Forelimb muscle (tissue), 1 donor: ENCODE measurements at places on chromosomes 13 and 19. TPM values are rescaled to one million over a fixed set of nuclear protein-coding genes. Genes with fewer than 3 reads are reported as not detected.
A peak's percentile ranks its signal among the peaks of the same experiment; 100 is the strongest.

The KISS1R gene
- polyA plus RNA-seq: not detected

The DHDH gene
- polyA plus RNA-seq: 0.54 TPM

DNA sequence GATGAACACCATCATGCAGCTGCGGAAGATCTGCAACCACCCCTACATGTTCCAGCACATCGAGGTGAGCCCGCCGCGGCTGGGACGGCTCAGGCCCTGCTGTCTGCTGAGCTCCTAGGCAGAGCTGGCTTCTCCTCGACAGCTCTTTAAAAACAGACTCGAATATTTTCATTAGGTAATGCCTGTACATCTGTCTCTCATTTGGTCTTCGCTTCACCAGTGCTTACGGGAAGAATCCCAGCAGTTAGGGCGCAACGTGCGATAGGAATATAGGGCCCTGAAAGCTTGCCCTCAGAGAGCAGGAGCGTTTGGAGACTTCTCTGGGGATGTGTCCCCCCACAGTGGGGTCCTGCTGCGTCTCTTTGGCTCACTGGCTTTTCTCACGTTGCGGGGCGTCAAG, 63.8 kb upstream of the LDLR start:
- peak; percentile 51 for DNase-seq

DNA sequence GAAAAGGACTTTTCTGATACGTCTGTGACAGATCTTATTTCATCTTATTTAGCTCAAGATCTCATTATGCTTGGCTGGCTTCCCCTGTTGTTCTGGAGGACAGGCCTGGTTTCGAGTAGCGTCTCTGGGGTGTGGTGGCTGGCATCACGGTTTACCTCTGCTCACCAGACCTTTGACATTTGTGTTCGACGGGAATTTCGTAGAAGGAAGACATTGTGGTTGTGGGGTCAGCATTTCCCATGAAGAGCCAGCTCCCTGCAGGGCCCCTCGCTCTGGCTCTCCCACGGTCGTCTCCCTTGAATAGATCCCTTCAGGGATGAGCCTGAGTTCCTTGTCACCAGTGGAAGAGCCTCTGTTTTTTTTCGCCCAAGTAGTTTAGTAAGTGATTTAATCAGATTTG, 78.6 kb upstream of the TEX29 start:
- no peak for DNase-seq

DNA sequence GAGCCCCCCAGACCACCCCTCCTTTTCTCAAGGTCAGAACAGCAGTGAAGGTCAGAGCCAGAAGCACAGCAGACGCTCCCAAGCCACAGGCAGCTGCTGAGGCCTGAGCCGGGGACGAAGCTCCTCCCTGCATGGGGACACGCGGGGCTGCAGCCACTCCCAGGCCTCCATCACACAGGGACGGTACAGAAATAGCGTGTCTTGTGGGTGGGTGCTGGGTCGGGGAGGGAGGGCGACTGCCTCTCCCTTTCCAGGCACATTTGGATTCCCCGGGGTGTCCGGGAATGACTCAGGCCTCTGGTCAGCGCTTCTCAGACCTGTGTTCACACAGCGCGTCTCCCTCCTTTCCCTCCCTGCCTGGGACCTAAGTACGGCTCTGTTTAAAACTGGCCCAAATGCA, 33.2 kb downstream of the RASA3 start:
- no peak for DNase-seq

DNA sequence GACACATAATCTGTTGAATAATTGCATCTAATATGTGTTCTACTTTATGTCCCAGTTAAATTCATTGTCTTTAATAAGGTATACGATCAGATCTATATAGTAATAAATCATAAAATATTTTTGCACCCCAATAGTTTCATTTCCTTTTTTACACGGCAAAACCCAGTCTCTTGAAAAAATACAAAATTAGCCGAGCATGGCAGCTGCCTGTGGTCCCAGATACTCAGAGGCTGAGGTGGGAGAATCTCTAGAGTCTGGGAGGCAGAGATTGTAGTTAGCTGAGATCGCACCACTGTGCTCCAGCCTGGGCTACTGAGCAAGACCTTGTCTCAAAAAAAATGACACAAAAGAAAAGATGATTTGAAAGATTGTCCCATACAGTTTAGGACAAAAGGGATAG, 52.3 kb upstream of the PARP4 start:
- no peak for DNase-seq

GRCh38 chr13:113203507-113204377, 4.7 kb downstream of the PCID2 start:
- DNase-seq: no peak

DNA sequence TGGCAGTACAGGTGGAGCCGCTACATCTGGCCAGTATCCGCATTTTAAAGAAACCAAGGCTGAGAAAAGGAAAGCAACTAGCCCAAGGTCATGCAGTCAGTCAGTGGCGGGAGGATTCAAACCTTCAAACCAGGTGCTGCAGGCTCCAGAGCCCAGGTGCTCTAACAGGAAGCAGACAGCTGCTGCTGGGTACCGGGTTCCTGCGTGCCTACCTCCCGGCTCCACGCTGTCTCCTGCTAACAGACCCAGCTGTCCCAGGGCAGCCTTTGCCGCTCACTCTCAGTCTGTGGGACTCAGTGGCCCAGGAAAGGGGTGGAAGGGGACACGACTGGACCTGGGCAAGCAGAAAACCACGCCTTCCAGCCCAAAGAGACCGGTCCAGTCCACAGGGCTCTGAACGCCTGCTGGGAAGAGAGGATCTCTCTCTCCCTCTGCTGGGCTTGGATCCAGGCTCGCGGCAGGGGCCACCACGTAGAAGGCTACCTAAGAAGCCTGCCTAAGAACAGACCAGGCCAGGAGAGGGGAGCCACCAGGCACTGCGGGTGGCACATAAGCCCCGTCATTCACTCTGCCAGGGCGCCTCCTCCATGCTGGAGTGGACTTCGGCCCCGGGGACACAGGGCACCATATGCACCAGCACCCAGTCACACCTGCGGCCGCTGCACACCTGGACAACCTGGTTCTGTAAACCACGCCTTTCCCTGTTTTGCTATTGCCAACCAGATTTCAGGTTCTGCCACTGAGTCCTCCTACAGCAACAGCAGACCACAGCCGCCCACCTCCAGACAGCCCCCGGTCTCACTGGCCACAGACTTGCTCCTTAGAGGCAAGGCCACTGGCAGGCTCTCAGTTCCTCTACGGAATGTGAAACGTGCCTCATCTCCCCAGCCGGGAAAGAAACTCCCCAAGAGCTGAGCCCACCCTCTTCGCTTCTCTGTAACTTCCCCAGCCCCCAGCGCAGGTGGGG, 4.6 kb downstream of the DAPK3 start:
- DNase-seq: no peak

GRCh38 chr13:21465710-21466160, 6.6 kb upstream of the ZDHHC20 start:
- no peak for DNase-seq

DNA sequence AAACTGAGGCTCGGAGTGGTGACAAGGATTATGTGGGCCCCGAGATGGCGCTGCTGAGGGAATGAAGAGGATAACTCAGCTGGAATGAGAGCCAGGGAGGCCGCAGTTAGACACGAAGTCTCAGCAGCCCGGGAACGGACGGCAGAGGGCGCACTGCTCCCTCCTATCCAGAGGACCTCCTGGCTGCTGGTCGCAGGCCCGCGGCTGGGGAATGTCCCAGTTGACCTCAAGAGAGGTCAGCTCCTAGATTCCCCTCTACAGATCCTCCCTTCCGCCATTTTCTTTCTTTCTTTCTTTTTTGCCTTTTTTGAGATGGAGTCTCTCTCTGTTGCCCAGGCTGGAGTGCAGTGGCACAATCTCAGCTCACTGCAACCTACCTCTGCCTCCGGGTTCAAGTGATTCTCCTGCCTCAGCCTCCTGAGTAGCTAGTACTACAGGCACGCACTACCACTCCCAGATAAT, 24.1 kb upstream of the ASPDH start:
- no peak for DNase-seq

GRCh38 chr13:37375071-37375470, 223.5 kb downstream of the POSTN start:
- DNase-seq: no peak

DNA sequence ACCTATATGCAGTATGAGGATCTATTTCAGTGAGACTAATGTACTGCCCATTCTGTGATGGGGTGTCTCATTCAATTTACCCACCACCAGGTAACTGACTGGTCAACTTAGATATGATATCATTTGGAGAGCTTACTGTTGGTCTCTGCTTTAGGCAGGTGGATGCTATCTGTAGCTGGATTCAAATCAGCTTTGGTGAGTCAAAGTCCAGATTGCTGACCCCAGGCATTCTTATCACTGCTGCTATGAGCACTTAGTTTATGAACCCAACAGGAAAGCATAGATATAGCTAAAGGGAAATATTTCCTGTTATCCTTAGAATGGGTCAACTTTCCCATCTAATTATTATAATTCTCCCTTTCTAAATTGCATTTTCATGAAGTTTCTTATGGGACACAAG, 1295.2 kb upstream of the SPRY2 start:
- DNase-seq: no peak

- DNase-seq: no peak
Observed at GRCh38 chr13:92807353-92807752, 419.3 kb upstream of the GPC6 start.

DNA sequence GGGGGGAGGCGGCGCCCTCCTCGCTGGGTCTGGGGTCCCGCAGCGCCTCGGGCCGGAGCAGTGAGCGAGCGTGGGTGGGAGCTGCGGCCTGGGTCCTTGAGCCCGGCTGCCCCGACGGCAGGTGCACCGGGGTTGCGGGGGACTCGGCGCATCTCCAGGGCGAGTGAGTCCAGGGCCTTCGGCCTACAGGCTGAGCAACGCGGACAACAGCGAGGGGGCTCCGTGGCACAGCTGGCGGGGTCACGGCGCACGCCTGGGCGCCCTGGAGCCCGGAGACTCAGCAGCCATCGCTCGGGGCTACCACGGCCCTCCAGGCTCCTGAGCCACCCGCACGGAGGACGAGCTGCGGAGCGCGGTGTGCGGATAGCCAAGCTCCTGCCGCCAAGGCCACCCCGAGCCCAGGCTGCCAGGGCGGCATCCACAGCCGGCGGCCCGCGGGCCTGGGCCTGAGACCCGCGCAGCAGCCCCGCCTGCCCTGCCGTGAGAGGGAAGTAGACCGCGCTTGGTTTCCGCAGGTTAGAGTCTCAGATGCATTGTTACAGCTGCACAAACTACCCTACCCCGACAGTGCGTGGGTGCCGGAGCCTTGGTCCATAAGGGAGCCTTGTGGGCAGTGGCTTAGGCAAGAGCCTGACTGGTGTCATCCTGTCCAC, 253.9 kb upstream of the SGCG start:
- no peak for DNase-seq

GRCh38 chr13:105665284-105665683, 870.2 kb downstream of the EFNB2 start:
- DNase-seq: no peak

GRCh38 chr13:112127564-112128330, 60.8 kb downstream of the SOX1 start:
- peak; percentile 32 for DNase-seq

GRCh38 chr13:96816261-96816660, 178.0 kb downstream of the OXGR1 start:
- DNase-seq: no peak

DNA sequence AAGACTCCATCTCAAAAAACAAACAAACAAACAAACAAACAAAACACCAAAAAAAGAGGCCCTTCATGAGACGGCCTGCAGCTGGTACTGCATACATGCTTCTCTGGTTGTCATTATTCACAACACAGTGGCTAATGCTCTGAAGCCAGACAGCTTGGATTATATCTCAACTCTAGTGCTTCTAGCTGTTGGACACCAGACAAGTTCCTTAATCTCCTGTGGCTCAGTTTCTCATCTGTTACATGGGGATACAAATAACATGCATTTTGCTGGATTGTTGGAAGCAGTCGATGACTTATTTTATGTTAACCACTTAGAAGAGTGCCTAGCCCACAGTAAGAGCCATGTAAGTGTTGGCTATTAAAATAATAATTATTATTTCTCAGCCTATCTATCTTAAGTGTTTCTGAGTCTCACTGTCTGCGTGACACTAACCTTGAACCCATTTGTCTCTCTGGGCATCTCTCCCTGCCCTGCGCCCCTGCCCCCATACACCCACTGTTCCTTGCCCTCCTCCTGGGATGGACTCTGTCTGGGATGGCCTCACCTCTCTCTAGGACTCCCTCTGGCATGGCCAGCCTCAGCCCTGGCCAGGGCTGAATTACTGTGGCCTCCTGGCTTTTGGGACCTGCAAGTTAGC, 3.1 kb upstream of the JUNB start:
- no peak for DNase-seq

DNA sequence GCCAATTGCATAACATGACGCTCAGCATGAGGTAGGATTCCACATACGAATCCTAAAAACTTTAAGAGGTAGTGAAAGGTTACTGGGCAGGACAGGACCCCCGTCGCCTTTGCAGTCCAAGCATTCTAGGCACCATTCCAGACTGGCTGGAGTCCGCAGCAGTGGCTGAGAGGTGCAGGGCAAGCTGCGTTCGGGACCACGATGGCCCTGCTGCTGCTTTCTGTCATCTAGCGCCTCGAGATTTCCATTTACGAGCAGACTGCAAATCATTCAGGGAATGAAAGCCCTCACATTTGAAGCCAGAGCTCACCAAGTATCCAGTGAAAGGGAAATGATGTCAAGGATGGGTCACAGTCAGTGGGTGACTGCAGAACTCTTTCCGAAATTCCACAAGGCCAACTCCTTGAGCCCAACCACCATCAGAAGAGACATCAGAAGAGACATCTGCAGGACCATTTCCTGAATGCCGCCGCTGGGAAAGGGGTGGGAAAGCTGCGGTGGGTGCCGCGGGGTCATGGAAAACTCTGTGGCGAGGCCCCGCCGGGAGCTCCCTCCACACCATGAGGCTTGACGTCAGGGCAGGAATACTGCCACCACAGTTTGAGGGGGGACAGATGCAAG, 88.3 kb downstream of the COL4A1 start:
- no peak for DNase-seq

DNA sequence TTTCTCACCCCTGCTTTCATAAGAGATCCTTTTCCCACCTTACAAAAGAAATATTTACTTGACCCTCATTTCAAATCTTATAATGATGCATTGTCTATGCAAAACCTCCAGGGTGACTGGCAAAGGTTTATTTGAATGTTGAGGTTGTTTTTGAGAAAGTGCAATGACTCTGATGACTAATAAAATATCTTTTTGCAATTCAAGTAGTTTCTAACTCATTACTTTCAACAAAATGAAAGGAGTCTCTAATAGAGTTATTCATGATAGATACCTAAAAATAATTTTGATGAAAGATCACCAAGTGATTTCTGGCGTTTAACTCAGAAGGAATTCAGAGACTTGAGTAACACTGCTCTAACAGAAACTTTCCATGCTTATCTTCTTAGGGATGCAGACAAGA, 144.2 kb downstream of the FOXO1 start:
- no peak for DNase-seq

DNA sequence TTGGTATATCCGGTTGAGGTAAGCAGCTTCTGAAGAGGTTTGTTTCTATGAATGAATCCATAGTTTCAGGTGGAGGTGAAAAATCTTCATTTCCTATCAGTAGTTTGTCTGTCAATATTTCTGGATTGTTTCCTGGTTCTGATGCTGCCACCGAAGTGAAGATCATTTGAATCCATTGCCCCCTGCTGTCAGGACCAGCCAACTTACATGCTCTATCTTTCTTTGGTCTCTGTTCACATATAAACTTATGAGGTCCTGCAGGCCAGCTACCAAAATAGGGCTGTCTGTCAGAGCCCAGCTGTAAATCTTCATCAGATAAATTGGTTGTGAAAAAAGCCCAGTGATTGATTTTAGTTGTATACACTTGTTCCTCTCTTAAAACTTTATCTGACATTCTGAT, 15.2 kb upstream of the N4BP2L1 start:
- DNase-seq: no peak
